ENCODE measurements at places on chromosomes 12 and 14.

- no peak for DNase-seq
Observed at GRCh38 chr12:43931187-43931586, 95.3 kb downstream of the TMEM117 start.

DNA sequence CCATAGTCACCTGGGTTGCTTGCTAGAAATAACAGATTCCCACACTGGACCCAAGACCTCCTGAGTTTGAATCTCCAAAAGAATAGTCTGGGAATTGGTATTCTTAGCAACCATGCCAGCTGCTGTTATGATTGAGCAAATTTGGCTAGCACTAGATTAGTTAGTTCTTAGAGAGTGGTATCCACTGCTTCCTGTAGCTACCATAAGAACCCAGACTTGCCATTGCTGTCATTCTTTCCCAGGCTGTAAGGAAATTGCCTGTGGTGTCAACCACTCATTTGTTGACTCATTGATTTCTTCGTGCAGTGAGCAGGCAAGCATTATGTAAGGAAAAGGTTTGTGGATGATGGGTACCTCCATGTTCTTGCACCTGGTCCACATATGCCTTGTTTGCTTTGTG is 201.8 kb upstream of the RGS6 start:
- no peak for DNase-seq

DNA sequence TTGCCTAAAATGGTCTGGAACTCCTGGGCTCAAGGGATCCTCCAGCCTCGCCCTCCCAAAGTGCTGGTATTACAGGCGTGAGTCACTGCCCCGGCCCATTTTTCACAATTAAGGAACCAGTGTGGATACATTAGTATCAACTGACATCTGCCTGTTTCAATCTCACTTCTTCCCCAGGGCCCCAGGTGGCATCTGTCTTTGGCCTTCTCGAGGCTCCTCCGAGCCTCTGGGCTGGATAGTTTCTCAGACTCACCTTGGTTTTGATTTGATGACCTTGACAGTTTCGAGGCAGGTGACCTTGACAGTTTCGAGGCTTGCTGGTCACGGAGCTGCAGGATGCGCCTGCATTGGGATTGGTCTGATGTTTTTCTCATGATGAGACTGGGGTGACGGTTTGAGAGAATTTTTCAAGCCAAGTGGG is 41.0 kb upstream of the NCOR2 start:
- DNase-seq = no peak

DNA sequence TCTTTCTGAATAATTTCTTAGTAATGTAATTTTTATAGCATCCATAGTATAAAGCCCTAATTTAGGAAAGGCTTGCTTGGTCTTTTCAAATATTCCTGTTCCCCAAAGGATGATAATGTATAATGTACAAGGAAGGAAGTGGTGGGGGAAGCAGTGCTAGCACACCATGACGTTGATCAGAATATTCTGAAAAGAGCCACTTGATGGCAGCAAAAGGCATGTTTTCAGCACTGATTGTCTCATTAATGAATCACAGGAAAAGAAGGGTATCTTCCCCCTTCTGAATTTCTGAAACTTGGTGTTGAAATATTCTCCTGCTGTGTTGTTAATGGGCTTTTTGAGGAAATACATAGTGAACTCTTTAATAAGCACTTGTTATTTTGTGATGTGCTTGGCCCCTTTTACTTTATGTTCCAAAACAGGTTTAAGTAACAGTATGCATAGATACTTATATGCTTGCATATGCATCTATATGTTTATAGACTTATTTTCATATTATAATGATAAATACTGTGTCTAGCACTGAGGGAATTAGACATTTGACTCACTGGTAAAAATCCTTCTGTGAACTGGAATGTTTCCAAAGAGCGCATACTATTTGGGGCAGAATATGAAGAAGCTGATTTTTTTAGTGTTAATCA is 122.0 kb downstream of the TMEM117 start:
- DNase-seq = peak; percentile 88

- peak; percentile 63 for DNase-seq
Observed at GRCh38 chr14:52325630-52326029, 11.5 kb downstream of the PTGER2 start.

GRCh38 chr14:29897181-29897580 is 30.5 kb downstream of the PRKD1 start:
- DNase-seq = no peak

DNA sequence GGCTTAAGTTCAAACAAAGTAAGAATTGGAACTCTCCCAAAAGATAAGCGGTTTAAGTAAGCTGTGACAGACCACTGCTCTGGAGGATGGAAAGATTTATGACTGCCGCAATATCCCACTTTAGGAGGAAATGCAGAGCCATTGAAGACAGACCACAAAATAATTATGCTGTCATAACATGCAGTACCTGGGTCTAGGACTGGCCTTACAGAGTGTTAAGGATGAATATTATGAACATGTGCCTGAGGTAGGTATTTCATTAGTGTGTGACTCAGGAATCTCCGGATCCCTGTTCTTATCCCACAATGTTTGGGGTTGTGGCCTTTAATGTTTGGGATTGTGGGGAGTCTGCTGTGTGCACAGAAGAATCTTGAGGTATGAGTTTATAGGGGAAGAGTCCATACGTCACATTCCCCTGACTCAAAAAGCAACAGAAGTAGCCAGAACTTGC is 114.9 kb downstream of the SAMD4A start:
- DNase-seq = no peak

DNA sequence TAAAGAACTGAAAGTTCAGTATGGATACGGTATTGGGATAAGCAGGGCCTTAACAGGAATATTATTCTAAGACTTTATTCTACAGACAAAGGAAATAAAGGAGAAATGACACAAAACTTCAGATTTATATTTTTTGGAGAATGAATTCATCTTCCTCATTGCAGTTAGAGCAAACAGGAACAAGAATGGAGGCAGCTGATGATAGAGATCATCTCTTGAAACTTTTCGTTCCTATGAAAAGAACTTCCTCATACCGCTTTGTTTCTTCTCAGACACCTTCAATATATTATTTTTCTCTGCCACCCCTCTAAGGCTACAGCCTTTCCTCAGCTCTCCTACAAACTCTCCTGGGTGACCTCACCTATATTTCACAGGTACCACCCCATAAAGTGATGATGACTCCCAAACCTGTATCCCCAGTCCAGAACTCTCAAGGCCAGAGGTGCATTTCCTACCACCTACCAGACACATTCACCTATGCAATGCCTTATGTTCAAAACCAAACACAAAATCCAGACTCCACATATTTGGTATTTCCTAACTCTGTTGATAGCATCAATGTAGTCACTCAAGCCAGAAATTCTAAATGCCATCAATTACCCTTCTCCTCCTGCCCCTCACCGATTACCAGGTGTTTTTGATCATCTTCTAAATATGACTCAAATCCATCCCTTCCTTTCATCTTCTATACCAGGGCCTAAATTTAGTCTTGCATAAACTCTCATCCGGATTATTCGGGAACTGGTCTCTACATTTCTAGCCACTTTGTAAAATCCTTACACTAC is 7.4 kb downstream of the MAP4K5 start:
- DNase-seq = no peak

- no peak for DNase-seq
Observed at GRCh38 chr12:94111302-94111701, 37.1 kb upstream of the PLXNC1 start.

- no peak for DNase-seq
Observed at GRCh38 chr14:65461730-65462129, 49.2 kb downstream of the FUT8 start.

Measured in spinal cord (tissue), 10 donors.